ENCODE measurements at places on chromosomes 1 and 21.
A peak's percentile ranks its signal among the peaks of the same experiment; 100 is the strongest.

- DNase-seq: no peak
These were observed 108.0 kb upstream of the TRABD2B start for GRCh38 chr1:48105165-48105564.

GRCh38 chr21:34518301-34518700, 6.3 kb upstream of the KCNE1 start:
- no peak for DNase-seq

GRCh38 chr1:219144658-219145315, 28.9 kb upstream of the LYPLAL1 start:
- DNase-seq: no peak

DNA sequence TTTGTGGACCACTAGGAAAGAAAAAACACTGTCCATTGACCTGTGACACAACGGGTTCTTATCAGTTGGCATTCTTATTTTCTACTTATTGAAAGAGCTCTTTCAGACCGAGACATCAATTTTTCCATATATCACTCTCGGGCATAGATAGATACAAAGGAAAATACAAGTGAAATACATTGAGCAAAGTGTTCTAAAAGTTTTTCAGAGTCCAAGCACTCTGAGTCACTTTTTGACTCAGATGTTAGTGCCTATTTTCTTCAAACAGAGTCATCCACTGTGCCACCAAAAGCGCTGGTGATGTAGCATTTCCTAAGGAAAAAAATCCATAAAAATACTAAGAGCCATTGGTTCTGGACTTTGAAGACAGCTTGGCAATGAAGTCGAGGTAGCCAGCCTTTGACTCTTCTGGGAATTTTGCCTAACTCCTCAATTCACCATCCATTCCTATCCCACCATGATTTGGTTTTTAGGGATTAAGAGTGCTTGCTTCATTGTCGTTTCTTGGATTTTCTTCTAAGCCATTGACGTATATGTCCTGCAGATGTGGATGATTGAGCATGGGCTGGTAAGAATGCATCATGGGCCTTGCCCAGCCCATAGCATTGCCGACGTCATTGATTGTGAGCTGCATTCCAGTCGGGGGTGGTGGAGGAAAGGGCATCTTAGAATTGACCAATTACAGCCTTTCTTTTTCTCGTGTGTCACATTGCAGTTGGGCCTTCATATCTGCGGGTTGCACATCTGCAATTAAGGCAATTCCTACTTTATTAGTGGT, 10.6 kb downstream of the GALNT2 start:
- no peak for DNase-seq

DNA sequence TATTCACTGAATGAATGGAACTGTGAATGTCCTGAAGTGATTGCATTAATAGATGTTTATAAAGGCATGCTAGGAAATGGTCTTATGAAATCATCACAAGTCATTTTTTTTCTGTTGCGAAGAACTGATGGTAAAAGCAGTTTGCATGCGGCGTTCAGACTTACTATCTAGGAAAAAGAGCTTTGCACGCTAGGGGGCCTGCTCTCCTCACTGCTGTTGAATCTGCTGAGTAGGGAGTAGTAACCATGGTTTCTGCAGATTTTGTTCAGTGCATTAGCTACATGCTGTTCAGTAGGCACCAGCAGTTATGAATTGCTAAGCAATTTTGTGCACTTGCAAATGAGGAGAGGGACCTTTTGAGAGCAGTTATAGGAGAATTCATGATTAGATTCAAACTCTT, 57.9 kb downstream of the CENPF start:
- peak; percentile 65 for DNase-seq

DNA sequence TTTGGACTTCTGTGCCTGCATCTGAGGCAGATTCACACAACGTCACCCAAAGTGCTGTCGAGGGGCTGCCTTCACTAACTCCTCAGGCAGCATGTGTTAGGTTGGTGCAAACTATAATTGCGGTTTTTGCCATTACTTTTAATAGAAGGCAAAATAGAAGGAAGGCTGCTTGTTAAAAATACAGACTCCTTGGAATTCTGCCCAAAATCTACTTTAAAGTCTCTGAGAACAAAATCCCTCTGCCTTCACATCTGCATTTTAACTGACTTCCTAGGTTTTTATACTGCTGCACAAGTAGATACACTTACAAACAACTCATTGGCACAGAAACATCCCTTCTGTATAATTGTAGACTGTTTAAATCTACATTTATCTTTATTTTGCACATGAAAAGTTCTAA, 41.3 kb upstream of the SLC19A2 start:
- no peak for DNase-seq

DNA sequence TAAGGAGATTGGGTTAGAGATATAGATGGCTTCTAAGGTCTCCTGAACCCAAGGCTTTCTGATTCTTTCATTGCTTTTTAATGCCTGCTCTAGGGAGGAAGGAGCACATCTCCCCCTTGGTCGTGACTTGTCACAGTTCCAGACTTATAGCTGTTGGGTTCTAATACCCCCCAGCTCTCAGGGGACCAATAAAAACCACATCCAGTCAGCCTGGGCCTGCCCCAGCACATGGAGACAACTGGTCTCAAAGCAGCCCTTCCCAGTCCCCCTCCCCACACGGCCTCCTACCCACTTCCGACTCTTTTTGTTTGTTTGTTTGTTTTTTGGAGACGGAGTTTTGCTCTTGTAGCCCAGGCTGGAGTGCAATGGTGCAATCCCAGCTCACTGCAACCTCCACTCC, 23.3 kb downstream of the QSOX1 start:
- DNase-seq: no peak

Measured in AG08396 (cell line).